NCI-H2081 treated with DMSO at 0.1 percent for 48 hours (cell line): ENCODE measurements at places on chromosomes 3 and 15.

DNA sequence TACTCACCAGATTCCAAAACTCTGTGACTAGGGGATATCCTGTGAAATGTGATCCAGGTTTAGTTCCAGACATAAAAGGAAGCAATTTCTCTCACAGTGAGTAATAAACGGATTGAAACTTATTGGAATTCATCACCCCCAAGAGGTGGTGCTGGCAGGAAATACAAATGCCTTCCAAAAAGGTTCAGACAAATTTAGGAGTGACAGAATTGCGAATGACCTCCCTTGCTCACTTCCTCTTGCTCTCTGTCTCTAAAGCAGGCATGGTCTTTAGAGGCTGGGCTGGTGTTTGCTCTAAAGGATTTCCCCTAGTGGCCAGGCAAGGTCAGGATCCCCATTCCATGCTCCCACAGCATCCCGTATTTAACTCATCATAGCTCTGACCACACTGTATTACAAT lies 449.4 kb upstream of the PPP2R3A start:
- no peak for DNase-seq

GRCh38 chr3:21314688-21315087 lies 436.3 kb downstream of the ZNF385D start:
- no peak for DNase-seq

DNA sequence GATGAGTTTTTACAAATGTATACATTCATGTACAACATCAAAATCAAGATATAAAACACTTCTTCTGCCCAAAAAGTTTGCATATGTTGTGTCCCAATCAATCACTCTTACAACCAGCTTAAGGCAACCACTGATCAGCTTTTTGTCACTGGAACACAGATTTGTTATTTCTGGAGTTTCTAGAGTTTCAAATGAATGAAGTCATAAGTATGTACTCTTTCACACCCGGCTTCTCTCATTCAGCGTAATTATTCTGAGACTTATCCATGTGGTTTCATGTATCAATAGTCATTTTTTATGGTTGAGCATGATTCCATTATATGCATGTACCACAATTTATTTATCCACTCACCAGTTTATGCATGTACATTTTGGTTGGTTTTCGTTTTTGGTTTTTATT lies 53.0 kb upstream of the CORO2B start:
- no peak for DNase-seq

- DNase-seq: no peak
Measured at GRCh38 chr15:56322444-56322843, 42.8 kb upstream of the TEX9 start.

GRCh38 chr15:96089405-96090058 lies 241.0 kb upstream of the NR2F2 start:
- DNase-seq: no peak

DNA sequence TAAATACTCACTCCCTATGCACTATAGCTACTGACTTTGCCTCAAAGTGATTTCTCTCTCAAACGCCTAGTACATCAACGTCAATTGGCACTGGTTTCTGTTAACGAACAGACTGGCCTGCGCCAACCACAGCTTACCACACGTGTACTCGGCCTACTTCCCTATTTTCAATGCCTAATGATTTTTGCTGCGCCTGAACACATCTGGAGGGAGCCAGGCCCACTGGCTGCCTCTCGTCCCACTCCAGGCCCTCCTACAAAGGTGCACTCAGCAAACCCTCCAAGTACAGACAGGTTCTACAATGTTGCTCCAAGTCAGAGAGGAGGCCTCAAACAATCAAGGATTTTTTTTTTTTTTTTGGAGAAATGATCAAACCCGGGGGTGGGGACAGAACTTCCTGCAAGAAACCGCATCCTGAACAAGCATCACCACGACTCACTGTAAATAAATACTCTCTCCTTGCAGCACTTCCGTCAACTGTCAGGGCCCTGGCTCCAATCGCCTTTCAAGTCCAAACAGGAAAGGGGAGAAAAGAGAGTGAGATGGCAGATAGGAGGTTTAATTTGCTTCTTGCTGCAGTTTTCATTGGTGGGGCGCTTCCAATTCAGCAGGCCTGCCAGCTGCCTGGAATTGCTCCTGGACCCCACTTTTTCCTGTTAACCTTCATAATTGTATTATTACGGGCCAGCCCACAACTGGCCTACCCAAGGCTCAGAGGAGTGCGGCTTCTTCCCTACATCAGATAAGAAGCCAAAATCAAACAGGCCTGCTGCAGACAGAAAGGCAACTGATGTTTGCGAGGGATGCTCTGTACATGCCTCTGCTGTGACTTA lies 139.3 kb downstream of the FOXP1 start:
- DNase-seq: no peak

GRCh38 chr15:39920510-39921273 lies 626 bp upstream of the GPR176 start:
- no peak for DNase-seq

DNA sequence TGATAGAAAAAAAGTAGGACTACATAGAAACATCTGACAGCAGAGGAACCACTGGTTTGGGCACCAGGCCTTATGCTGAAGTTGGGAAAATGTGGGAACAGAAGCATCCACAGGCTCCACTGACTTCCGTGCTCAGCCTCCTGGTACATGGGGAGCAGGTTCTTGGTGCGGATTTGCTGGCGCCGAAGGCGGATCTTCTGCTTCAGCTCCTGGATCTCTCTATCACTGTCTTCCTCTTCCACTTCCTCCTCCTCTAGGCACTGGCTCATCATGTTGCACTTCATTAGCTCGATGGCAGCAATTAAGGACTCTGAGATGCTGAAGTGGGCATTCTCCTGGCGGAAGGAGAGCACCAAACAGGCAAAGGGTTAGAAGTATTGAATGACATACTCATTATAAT lies 42.5 kb downstream of the RUBCN start:
- no peak for DNase-seq

- no peak for DNase-seq
Measured at GRCh38 chr3:11651477-11651876, 7.8 kb upstream of the VGLL4 start.

DNA sequence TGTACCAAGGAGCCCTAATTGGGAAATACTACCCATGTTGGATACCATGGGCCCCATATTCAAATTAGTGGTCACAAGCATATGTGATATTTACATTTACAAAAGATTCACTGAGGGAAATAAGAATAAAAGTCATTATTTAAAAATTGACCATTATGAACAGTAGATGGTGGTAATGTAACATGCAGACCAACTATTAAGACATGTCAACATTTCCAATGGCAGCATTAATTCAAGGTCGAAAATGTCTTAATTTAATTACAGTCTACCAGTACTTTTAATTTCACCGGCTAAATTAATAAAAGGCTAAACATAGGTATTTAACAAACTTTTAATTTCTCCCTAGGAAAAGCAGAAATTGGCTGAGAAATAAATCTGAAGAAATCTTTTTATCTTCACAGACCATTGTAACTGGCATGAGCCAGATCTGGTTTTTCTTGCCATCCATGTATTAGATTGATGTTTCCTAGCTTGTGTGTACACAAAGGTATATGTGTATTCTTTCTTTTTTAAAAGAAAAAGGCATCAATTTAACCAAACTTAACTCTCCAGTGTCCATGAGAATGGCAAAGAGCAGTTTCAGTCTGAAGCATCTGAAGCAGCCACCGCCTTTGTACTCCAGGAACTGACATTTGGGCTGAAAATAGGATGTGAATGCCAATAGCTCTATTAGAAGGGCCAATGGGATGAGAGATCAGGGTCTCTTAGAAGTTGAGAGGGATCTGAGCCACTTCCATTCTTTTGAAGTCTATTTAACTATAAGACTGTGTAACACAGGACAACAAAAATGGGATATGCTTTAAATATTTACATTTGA lies 26.6 kb downstream of the NEK11 start:
- no peak for DNase-seq

DNA sequence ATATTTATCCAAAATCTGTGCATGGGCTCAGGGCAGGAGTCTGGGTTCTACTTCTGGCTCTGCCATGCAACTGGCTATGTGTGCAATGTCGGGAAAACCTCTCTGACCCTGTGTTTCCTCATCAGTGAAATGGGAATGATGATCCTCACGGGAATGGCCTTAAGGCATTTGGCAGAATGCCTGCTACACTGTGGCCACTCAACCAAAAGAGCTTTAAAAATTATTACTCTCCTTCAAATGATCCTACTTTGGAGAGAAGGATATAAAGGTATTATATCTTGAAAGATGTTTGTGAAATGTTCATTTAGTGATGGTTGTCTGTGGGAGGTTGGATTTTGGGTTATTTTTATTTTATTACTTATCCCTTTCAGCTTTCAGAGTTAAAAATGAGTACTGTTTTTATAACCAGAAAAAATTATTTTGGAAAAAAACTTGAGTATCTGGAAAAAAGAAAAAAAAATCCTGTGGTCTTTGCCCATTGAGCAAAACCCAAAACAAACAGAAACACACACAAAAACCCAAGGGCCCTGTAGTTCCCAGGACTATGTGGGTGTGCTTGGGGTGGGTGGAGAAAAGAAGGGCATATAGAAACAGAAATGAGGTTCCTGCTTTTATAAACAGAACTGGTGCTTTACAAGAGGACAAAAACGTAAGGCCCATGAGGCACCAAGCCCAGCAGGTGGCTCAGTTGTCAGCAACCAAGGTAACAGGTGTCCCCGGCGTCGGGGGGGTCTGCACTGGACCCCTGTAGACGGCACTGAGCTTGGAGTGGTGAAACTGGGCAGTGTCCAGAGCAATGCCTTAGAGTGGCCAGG lies 22.0 kb downstream of the RGMA start:
- no peak for DNase-seq

DNA sequence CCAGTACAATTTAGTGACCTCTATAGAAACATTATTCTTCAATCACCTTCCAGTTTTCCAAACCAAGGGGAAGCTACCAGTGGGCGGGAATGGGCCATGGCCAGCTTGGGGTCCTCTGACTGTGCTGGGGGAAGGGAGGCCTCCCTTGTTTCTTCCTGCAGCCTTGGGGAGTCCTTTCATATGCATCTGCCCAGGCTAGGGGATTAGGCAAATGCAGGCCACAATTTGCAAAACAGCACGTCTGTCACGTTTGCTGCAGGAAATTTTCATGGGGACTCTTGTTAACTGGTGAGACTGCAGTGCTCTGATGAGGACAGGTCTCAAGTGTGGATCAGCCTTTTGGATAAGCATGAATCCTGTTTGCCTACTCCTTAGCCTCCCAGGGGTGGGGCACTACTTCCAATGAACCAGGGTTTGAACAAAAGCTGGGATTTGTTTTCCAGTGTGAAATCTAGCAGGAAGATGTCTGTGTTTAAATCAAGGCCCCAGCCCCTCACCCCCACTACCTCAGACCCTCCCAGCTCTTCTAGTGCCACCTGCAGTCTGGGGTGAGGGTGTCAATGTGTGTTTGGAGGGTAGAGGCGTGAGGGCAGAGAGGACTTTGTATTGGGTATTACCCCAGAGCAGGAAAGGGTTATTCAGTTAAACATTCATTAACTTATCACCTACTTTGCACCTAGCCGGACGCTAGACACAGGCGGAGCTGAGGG lies 219.9 kb downstream of the OPA1 start:
- DNase-seq: no peak

DNA sequence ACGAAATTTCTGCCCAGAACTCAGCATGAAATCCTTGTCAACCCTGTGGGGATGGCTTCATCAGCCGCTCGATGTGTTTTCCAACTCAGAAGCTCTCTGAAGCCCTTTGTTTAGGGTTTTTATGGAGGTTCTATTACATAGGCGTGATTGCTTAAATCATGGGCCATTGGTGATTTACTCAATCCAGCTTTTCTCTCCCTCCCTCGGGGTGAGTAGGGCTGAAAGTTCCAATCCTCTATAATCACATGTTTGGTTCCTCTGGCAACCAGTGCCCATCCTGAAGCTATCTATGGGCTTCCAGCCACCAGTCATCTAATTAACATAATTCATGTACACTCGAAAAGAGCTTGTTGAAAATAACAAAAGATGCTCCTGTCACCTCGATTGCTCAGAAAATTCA lies 51.6 kb downstream of the GATM start:
- DNase-seq: peak; percentile 89

DNA sequence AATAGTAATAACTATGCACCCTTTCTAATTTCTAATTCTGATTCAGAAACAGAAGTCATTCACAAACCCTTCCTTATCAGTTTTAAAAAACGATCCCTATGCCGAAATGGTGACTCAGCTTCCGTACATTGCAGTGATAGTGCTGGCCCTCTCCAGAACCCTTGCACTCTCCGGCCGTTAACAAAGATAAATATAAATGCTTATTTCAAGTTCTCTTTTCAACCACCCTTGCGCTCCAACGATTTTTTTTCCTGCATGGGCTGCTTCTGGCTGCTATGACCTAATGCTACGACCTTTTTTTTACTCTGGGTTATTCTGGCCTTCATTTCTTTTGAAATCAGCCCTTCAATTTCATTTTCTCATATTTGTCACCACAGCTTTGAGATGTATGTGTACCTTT lies 646.2 kb downstream of the NTRK3 start:
- no peak for DNase-seq

DNA sequence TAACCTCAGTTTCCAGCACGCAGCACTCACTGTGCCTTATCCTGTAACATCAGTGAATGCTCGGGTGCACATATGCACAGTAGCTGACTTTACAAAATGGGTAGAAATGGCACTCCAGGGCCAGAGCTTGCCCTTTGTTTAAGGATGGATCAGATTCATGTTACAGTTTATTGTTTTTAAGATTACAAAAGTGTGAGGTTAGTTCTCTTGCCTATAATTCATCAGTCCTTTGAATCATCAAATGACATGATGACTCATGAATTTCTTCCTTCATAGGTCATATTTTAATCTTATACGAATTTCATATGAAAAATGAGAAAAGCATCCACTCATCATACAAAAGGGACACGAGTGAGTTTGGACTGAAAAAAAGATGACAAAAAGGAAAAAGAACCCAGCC lies 545.3 kb downstream of the GBE1 start:
- DNase-seq: no peak

- DNase-seq: no peak
Measured at GRCh38 chr3:126713199-126713598, 9.2 kb downstream of the CHCHD6 start.

GRCh38 chr3:105653868-105654267 lies 214.9 kb downstream of the CBLB start:
- no peak for DNase-seq

GRCh38 chr3:31839144-31839917 lies 141.7 kb downstream of the OSBPL10 start:
- DNase-seq: no peak

- DNase-seq: no peak
Measured at GRCh38 chr3:33315826-33316225, 38.6 kb downstream of the FBXL2 start.

GRCh38 chr3:57556459-57557084 lies 498 bp downstream of the PDE12 start:
- no peak for DNase-seq

- no peak for DNase-seq
Measured at GRCh38 chr3:37751967-37752648, 109.6 kb upstream of the CTDSPL start.

DNA sequence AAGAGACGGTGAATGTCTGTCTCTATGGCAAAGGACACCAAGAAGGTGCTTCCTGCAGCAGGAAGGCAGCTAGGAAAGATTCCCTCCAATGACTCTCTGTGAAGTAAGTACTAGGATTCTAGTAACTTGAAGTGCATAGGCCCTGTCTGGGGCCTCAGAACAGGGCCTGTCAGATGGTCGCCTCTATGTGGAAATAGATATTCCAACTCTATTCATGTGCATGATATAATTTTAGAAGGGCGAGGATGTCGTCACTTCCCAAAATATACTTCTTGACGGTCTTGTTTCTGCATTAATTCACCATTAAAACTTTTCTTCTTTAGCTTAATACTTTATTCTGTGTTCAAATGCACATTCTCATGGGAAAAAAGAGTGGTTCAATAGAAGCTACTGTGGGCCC lies 167.0 kb downstream of the TLE3 start:
- DNase-seq: no peak
